GM10248 (cell line): ENCODE measurements at places on chromosomes 7 and 10.
A peak's percentile ranks its signal among the peaks of the same experiment; 100 is the strongest.

DNA sequence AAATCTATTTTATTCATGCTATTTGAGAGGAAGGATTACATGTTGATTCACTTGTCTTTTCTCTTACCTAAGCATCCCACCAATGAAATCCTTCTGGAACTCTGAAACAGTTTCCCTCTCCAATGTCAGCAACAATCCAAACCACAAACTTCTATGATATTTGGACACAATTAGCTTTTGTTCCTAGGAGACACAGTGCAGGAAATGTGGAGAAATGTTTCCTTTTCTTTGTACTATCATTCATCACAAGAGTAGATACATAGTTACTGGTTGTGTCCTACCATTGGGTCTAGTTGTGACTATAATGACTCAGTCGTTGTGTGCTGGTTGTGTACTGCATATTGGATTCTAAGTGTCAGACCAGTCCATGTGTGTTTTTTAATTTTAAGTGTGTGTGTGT, 156.8 kb upstream of the MAGI2 start:
- DNase-seq = no peak

- DNase-seq = no peak
These were observed at the start of gene EZH2 for GRCh38 chr7:148884049-148884298. Gene EZH2 (minus strand): TSS chr7:148884291. CDS start chr7:148847298, 36,993 bp downstream.

DNA sequence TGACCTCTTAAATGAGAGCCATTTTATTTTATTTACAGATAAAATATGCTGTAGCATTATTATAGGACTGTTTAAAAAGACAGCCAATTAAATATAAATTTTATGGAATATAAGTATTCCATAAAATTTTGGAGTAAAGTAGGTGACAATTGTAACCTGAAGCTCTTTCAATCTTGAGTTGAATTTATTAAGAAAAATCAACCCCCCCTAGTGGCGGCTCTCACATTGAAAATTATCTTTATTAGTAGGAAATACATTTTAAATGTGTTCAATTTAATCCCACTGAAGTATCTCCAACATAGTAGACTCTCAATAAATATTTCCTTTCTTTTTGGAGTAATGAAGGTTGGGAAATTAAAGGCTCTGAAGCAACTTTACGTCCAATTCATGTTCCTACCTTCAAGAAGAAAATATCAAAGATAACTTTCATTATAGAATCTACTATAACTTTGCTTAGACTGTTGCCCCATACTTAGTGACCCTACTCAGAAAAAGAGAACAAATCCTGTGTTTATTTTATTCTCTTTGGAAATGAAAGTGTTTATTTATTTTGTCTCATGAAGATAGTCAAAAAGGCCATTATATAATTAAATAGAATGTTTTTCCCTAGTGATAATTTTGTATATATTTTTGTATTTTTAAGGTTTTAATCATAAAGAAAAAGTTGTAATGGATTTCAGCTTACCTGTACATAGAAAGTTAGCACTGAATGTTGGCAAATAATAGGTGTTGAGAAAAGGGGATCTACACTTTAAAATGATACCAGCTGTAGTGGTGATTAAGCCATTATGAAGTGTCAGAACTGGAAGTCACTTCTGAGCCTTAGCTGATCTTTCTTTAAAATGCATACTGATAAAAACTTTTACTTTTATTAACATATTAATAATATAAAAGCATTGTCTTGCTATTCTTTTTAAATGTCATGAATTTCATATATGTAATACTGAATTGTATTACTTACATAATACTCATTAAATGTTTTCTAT, 3.3 kb downstream of the AHR start:
- DNase-seq = no peak

GRCh38 chr7:158482480-158482879, 105.1 kb downstream of the PTPRN2 start:
- DNase-seq = no peak

- DNase-seq = no peak
These were observed 61.3 kb upstream of the DNAAF5 start for GRCh38 chr7:664997-665735.

GRCh38 chr10:100362570-100363496, 15.8 kb downstream of the SCD start:
- peak; percentile 0 for DNase-seq

GRCh38 chr10:73836427-73836980, 25.1 kb upstream of the NDST2 start:
- DNase-seq = no peak

DNA sequence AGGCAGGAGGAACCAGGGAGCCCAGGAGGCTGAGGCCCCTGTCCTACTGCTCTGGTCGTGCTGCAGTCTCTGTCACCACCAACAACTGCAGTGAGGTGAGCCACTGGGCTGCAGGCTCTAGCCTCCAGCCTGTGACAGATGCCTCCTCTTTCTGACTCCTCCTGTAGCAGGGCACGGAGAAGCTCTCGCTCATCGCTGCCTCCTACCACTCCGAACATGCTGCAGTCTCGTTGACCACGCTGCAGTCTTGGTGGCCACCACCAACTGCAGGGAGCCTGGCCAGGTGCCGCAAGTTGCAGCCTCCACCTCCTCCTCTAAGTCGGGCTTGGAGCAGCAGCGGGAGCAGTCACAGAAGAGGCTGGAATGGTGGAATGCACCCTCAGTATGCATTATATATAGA, 22.1 kb upstream of the VOPP1 start:
- no peak for DNase-seq

DNA sequence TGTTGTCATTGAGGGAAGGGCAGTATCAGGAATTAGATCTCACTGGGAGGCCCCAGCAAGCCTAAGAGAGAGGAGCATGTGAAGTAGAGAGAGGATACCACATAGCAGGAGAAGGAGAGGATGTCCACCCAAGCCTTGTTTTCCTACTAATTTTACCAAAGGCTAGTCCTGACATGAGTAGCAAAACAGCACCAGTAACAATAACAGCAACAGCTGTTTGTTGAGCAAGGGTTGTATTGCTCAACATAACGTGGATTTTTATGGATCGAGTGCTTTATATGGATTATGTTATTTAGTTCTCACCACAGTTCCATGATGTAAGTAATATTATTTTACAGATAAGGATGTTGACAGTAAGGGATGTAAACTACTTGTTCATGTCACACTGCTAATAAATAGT, 135.2 kb upstream of the DLX6 start:
- no peak for DNase-seq

GRCh38 chr10:86773498-86773897, 17.1 kb downstream of the BMPR1A start:
- DNase-seq = no peak

GRCh38 chr10:126519992-126520391, 131.7 kb upstream of the ADAM12 start:
- no peak for DNase-seq
